ENCODE measurements at places on chromosomes 2 and 18.

DNA sequence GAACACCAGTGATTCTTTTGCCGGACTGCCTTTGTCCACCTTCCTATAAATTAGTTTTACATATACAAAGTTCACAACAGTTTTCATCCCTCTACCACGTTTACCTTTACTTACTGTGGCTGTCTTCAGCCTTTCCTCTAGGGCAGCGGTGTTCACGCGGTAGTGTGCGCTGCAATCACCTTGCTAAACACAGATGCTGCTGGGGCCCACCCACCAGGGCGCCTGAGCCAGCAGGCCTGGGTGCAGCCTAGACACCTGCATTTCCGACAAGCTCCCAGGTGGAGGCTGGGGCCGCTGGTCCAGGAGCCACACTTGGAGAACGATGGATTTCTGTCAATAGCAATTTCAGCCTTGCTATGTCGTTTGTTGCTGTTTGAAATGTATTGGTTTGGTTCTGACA is 83.1 kb downstream of the NDUFA10 start:
- DNase-seq, result no peak

- no peak for DNase-seq
These were observed 1663.6 kb downstream of the SUCLG1 start for GRCh38 chr2:82795446-82795845.

DNA sequence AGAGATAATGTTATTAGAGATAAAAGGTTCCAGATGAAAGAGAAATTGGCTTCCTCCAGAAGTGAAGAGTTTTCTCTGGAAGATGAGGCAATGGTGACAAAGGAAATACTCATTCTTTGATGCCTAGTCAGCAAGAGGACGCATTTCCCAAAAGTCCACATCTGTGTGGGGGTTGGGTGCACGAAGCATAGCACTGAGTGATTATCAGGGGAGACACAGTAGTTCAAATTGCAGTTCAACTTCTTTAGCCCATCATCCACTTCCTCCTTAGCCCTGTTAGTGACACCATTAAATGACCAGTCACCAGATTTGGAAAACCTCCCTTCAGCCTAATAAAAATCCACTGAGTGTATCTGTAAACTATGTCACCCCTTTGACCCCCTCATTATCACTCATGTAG is 80.9 kb upstream of the PHLPP1 start:
- DNase-seq, result no peak

- DNase-seq, result no peak
These were observed at the start of gene ZNF385B for GRCh38 chr2:179861416-179862067. Gene ZNF385B (minus strand): TSS chr2:179861612.

DNA sequence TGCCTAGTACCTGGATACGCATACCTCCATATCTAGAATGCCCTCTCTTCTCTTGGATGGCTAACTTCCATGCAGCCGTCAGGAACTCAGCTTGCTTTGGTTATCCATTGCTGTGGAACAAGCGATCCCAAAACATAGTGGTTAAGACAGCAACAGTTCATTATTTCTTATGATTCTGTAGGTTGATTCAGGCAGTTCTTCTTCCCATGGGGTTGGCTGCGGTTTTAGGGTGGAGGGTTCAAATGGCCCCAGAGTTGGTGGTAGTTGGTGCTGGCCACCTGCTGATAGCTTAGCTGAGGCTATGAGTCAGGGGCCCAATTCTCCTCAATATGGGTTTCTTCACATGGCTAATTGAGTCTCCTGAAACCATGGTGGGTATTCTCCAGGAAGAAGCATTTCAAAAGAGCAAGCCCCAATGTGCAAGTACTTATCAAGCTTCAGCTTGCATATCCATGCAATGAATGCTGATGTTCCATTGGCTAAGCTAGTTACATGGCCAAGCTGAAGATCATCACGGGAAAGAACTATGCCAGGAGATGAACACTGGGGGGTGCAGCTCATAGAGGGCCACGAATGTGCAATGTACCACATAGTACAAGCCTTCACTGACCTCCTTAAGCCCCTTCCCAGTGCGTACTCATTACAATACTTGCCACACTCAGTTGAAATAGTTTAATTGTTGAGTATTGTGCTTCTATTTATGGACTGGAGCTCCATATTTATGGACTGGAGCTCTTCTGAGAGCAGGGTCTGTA is 10.0 kb upstream of the RHOB start:
- no peak for DNase-seq

- no peak for DNase-seq
These were observed 52.6 kb upstream of the GALR1 start for GRCh38 chr18:77197073-77197472.

GRCh38 chr2:178874529-178875240 is 67.5 kb upstream of the TTN start:
- no peak for DNase-seq

GRCh38 chr2:46269001-46269400 is 28.2 kb upstream of the EPAS1 start:
- DNase-seq, result no peak

DNA sequence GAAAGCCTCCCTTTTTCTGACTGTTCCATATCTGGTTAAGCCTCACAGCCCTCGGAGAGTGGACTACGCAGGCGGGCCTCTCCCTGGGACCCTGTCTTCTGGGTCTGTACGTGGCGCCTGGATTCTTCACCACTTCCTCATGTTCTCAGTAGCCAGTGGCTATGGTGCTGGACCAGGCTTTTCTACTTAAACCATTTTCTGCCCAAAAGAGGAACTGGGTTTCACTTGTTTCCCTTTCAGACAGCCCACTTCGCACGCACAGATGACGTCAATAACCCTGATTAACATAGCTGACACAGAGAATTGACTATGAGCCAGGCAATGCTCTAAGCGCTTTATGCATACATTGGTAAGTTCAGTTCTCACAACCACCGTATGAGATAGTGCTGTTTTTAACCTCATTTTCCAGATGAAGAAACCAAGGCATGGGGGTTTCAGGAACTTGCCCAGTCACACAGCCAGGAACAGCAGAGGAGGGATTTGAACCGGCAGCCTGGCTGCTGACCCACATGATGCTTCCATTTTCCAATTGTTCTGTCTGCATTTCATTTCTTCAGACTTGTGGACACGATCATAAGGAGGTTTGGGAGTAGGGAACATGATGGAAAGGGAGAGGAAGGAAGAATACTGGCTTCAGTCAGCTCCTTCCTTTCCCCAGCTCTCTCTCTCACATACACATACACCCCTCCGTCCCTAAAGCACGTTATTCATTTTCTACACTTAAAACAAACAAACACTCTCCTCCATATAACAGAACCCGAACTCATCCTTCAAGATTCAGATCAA is 41.7 kb downstream of the MYOM1 start:
- no peak for DNase-seq

GRCh38 chr2:13682540-13683272 is 949.8 kb upstream of the LRATD1 start:
- no peak for DNase-seq

GRCh38 chr2:68931149-68931711 is 21.5 kb downstream of the GKN2 start:
- DNase-seq, result no peak

DNA sequence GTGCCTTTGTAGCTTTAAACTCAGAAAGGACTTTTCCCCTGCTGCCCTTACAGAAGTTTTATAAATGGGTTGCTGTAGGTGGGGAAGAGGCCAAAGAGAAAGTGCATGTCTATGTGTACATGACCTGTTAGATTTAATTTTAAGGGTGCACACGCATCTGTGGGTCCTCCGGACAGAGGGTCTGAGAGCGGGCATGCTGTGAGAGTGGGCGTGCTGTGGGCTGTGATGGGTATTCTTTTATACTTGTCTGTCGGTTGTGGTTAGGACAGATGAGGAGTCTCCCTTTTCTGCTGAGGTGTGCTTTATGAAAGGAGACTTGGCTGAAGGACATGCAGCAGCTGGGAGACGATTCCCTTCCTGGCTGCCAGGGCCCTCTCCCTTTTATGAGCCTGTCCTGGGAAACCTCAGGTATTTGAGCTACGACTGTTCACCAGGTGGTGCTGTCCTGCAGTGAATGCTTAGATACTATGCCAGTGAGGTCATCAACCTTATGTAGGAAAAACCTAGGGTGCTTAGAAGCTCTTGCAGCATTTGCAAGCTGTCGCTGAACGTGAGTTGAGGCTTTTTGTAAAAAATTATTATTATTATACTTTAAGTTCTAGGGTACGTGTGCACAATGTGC is 67.5 kb downstream of the TANC1 start:
- DNase-seq, result no peak

GRCh38 chr2:28567061-28567471 is 71.2 kb downstream of the PLB1 start:
- DNase-seq, result no peak

GRCh38 chr2:4324531-4324930 is 621.2 kb downstream of the DCDC2C start:
- DNase-seq, result no peak

GRCh38 chr2:102550151-102550550 is 69.2 kb upstream of the SLC9A2 start:
- DNase-seq, result no peak

DNA sequence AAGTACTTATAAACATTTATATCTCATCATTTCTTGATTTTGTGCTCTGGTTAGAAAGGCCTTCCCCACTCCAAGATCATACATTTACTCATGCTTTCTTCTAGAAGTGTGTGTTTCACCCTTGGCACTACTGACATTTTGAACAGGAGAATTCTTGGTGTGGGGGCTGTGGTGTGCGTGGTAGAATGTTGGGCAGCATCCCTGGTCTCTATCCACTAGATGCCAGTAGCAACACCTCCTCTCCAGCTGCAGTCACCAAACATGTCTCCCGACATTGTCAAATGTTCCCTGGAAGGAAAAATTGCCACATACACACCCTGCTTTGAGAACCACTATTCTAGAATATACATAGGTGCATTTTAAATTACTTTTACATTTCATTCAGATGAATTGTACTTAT is 8.7 kb upstream of the TGIF1 start:
- no peak for DNase-seq

- no peak for DNase-seq
These were observed 14.7 kb downstream of the ROCK2 start for GRCh38 chr2:11329776-11330175.

- DNase-seq, result peak; percentile 70
These were observed 158.3 kb downstream of the LDLRAD4 start for GRCh38 chr18:13376841-13377351.

- no peak for DNase-seq
These were observed 334.2 kb upstream of the NETO1 start for GRCh38 chr18:73201940-73202339.

GRCh38 chr18:48007955-48008701 is 77.7 kb upstream of the SMAD2 start:
- peak; percentile 36 for DNase-seq

DNA sequence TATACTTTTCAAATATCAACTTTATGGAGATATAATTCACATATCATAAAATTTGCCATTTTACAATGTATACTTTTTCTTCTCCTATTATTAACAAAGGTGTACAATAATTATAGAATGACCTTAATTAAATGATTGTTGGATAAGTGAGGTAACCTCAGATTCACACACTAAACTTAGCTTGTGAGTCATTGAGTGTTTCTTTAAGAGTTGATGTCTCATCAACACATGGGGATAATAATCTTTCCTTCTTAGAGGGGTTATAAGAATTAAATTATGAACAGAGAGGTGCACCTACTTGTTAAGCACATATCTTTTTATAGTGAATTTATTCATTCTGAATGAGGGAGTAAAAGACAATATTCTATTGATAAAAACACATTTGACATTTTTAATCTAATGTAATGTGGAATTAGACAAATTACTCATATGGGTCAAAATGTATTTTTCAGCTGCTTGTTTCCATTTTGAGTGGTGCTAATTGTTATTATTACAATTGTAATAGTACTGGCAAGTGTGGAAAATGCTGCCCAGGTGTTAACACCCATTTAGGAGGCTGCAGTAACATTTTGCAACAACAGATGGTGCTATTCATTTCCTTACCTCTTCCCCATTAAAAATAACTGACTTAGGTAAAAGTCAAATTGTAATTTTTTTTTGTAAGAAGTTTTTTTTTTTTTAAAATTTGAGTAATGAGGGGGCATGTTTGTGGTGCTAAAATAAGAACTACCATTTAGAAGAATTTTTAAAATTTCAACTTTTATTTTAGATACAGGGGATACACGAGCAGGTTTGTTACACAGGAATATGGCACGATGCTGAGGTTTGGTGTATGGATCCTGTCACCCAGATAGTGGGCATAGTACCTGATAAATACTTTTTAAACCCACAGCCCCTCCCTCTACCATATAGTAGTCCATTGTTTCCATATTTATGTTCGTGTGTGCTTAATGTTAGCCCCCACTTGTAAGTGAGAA is 32.1 kb upstream of the DYNAP start:
- no peak for DNase-seq

DNA sequence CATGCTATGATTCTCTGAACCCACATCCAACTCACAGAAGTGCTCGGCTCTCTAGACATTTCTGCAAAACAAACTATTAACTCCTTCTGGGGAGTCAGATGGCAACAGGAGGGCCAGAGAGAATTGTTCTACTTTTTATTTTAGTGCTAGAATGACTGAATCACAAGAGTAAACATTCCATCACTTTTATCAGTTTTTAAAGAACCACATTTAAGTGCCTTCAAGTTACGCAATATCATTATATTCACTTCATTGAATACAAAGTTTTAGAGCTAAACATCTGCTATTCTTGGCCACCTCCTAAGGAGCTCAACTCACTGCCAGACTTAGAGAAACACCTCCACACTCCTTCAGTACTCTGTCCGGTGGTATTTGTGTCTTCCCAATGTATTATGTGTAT is 22.4 kb downstream of the B4GALT6 start:
- no peak for DNase-seq

DNA sequence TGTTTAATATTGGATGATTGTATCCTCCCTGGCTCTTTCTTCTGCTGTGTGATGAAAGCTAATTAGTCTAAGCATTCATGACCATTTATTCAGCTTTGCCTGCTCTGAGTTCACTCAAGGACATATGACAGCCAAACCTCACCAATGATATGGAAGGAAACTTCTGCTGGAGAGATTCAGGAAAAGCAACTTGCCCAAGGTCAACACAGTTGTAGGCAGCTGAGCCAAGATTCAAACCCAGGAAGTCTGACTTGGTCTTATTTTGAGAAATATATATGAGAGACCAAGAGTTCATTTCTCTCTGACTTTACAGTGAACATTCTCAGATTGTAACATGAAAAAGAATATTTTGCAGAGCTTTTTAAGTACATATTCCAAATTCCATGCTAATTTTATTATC is 1588.5 kb upstream of the PIK3C3 start:
- DNase-seq, result no peak

DNA sequence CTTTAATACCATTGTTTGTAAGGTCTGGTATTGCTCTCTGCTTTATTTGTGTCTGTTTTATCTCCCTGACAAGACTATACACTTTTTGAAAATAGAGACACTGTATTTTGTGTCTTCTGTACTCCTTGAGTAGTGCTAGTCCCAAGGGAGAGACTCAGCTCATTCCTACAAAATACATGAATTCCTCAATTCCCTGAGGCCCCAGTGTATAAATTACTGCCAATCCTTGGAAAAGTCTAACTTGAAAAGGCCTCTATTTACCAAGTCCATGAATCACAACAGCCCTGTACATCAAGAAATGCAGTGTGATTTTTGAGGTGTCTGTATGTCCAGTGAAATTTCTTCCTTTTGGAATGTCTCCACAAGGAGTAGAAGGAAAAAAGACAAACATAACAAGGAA is 34.9 kb upstream of the NEDD4L start:
- no peak for DNase-seq

GRCh38 chr18:75548353-75548905 is 120.9 kb upstream of the SMIM21 start:
- no peak for DNase-seq

- no peak for DNase-seq
These were observed 33.3 kb downstream of the NDUFA10 start for GRCh38 chr2:239991689-239992314.

GRCh38 chr2:33704406-33704855 is 105.3 kb upstream of the FAM98A start:
- DNase-seq, result no peak

- DNase-seq, result no peak
These were observed 164.5 kb downstream of the PTH2R start for GRCh38 chr2:208570851-208571763.

Measured in activated naive CD4-positive, alpha-beta T cell treated with Interleukin-2 at 50 U/mL for 16 hours (primary cell).